ENCODE measurements at places on chromosomes 1 and 21.
A peak's percentile ranks its signal among the peaks of the same experiment; 100 is the strongest.

DNA sequence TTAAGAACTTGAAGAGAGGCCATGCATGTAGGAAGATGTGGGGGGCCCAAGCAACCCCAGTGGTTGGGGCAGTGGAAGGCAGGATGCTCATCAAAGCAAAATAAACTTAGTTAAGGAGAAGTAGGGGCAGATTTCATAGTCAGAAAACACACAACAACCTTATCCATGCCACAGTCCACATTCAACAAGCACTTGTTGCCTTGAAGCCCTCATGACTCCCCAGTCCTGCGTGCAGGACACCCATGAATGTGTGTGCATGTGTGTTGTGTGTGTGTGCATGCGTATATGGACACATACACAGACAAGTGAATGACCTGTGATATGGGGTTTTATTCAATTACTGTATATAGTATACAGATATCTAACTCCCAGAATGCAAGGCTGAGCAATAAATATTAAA lies 186.9 kb downstream of the PSMG1 start:
- no peak for DNase-seq

DNA sequence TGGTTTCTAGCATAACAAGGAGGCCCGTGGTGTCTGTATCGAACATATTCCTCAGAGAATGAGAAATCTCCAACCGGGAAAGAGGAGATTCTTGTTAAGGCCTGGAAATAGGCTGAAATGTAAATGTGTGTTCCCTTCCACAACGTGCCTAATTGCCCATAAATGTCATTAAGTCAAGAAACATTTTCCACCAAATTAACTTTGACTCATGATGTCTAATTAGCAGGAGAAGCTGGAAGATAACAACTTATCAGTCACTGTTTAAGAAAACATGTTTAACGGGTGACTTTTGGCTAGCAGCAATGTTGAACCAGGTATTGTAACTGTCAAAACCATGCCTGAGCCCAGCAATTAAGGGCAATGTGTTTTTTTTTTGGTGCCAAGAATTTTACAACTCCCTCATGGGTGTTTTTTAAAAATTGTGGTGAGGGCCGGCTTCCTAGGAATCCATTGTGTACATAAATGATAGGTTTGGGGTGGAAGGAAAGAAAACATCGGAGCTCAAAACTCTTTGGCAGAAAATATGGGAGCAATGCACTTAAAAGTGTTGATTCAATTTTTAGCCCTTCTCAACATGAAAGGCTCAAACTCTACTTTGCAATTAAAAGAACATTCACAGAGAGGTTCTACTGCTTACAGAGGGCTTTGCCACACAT lies 67.0 kb downstream of the OLIG1 start:
- DNase-seq: no peak

GRCh38 chr1:85300140-85300539 lies 23.7 kb upstream of the BCL10 start:
- no peak for DNase-seq

DNA sequence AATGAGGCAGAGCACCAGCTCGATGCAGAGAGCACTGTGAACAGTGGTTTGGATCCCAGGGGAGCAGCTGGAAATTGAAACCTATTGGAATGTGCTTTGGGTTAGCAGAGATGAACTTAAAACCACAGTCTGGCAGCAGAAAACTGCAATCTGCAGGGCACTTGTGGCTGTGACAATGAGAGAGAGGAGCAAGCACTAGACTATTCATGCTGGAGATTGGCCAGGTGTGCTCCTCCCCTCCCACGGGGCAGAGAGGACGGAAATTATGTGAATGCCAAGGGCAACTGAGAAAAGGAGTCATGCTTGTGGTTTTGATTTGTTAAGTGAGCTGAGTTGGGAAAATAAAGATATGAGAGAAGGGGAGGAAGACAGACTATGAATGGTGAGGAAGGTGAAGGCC lies 38.1 kb downstream of the HSD3B2 start:
- no peak for DNase-seq

DNA sequence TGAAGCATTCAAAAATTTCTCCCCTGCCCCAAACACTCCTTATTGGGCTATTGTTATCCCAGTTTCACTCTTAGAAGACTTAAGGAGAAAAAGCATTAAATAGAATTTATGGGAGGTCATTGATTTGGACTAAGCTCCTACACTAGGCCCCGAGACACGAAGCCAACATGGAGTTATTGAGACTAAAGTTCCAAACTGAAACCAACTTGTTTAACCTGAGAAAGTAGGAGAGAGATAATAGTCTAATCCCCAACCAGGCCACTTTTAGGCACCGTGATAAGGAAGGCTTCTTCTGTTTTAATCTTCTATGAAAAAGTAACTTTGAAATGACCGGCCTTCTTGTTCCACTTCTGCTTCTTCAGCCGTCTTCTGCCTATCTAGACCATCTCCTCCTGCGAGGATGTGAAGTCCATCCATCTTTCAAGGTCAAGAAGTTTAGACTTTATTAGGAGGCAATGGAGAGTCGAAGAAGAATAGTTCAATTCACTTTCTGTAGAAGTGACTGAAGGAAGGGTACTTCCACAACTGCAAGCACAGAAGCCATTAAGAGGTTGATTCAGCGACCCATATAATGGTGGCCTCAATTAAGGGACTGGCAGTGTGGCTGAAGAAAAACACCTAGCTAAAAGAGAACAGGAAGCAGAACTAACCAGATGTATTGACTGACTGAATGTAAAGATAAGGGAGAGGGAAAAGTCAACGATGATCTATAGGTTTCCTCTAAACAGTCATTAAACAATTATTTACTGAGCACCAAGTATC lies 428.8 kb downstream of the SMYD3 start:
- no peak for DNase-seq

GRCh38 chr1:212754193-212754592 lies 37.4 kb downstream of the NSL1 start:
- peak; percentile 12 for DNase-seq

DNA sequence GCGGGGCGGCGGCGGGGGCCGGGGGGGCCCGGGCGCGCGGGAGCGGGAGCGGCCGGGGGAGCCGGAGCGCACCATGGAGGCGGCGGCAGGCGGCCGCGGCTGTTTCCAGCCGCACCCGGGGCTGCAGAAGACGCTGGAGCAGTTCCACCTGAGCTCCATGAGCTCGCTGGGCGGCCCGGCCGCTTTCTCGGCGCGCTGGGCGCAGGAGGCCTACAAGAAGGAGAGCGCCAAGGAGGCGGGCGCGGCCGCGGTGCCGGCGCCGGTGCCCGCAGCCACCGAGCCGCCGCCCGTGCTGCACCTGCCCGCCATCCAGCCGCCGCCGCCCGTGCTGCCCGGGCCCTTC lies 546 bp downstream of the SKI start:
- DNase-seq: no peak

DNA sequence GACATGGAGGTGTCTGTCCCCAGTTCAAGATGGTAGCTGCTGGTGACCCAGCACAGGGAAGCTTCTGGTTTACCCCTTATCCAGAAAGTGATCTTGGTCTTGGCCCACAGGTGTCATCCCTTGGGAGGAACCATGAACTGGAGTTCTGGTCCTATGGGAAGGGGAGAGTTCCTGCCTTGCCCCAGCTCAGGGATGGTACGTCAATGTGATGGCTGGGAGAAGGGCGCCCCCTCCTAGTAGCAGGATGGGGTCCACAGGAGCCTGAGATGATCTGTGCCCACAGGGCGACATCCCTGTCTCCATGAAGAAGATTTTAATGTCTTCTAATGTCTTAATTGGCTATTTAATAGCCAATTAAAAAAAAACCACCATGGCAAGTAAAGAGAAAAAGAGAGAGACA lies 249.8 kb downstream of the SIPA1L2 start:
- DNase-seq: no peak

DNA sequence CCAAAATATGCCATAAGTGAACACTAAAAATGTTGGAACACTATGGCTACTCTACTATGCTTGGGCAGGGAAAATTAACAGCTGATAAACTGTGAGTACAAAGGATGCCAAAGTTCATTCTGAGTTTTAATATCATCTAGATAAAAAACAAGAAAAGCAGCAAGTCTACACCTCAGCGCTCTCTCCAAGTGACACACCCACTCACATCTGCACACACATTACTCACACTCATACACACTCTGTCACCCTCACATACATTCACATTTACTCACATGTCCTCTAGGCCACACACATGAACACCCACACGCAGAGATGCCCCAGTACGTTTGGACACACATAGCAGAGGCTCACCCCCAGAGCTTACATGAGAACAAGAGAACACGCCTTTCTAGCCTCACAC lies 87.3 kb upstream of the RAB4A start:
- DNase-seq: no peak

DNA sequence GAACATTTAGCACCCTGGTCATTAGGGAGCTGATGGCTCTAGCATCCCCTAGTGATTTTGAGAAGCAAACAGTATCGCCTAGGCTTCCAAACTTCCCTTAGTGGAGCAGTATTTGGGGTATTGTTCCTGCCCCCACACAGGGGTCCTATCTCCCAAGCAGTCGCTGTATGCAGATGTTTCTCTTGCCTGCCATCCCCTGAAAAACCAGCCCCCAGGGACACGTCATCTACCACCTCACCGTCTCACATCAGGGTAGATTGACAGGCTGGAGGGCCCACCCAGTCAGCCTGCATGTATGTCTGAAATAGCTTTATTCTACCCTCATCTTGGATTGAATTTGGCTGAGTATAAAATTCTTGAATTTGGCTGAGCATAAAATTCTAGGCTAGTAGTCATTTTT lies 33.9 kb downstream of the TENT5C start:
- no peak for DNase-seq

DNA sequence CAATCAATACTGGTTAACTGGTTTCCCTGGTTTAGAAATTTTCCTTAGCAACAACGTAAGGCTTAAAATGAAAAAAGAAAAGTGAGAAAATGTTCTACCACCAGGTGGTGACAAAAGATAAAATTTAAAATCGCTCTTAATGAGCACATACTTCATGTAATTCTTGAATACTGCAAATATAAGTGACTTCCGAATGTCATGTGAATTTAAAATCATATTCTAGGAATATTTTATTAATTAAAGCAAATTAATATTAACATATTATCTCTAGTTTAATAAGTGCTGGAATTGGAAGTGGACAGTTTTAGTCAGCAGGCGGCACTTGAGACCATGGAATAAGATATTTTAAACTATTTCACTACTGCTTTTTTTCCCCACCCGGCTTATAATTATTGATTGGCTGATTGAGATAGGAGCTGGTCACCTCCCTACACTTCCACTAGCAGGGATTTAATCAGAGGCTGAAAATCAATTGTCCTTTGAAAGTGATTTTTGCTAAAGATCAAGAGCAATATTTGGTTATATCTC lies 5.0 kb upstream of the ADAMTS1 start:
- DNase-seq: no peak

DNA sequence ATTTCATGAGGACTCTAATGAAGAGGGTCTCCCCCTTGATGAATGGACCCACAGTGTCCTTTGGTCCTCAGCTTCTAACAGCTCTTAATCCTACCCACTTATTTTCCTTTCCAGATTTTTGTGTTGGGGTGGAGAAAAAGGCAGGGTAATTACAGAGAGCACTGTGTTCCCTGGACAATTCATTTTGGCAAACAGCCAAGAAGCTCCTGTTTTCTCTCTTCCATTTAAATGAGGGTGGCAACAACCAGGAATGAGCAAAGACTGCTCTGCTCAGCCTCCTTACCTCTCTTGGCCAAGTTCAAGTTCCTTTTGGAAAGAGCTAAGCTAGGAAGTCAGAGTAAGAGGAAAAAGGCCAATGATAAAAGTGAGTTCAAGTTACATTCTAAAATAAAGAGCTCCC lies 11.9 kb downstream of the XKR8 start:
- DNase-seq: no peak

DNA sequence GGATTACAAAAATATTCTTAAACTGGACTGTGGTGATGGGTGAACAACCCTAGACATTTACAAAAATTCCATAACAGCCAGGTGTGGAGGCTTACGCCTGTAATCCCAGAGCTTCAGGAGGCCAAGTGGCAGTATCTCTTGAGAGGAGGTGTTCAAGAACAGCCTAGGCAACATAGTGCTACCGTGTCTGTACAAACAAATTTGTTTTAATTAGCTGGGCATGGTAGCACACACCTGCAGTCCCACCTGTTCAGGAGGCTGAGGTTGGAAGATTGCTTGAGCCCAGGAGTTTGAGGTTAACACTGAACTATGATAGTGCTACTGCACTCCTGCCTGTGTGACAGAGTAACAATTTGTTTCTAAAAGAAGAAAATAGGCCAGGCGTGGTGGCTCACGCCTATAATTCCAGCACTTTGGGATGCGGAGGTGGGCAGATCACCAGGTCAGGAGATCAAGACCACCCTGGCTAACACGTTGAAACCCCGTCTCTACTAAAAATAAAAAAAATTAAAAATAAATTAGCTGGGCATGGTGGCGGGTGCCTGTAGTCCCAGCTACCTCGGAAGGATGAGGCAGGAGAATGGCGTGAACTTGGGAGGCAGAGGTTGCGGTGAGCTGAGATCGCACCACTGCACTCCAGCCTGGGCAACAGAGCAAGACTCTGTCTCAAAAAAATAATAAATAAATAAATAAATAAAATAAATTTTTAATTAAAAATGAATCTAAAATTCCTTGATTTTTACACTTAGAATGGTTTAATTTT lies 37.1 kb downstream of the ARID4B start:
- DNase-seq: no peak

DNA sequence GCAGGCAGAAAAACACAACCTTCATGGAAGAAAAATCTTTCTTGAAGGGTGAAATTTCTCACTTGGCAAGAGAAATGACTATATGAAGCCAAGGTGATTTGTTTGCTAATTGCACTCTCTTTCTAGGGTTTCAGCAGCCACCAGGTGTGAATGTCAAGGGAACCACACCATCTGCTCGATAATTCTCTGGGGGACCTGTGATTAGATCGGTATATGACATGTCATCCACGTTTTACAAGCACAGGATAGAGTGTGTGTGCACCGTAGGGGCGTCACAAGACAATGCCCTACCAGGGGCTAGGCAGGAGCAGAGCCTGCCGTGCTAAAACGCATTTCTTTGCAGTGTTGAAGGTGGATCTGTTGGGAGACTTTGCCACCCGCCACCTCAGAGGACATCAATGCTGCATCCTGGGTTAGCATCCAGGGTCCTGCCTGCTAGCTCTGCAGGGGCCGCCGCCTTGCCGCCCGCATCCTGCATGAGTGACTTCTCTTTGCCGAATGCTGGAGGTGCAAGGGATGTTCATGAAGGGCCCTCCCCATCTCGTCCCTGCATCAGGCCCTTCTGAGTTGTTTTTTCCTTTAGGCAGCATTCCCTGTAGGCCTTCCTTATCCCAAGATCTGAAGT lies 37.8 kb upstream of the CCSAP start:
- no peak for DNase-seq

DNA sequence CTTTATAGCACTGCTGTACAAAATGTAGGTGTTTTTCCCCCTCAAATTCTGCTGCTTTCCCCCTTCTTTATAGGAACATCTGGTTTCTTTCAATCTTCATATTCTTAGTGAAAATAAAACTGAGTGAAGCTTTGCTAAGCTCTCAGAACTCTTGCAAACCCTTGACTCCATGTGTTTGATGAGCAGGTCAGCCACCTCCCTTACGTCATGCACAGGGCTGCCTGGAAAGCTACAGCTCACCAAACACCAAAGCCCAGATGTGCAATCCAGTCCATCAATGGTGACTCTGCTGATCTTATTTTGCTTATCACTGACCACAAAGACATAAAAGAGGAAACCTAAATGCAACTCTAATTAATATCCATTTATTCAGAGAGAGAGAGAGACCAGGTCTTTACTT lies 5.5 kb downstream of the CACNA1E start:
- DNase-seq: no peak

All from naive thymus-derived CD8-positive, alpha-beta T cell (primary cell).